Activated CD4-positive, alpha-beta T cell treated with anti-CD3 and anti-CD28 coated beads, Interleukin-2, amount 10 ng/mL, durations not matched to agents 7 days and 5 days (primary cell): ENCODE measurements at places on chromosomes 12 and 14. TPM values are rescaled to one million over a fixed set of nuclear protein-coding genes. Genes with fewer than 3 reads are reported as not detected.

SLC39A5 gene
- 0.64 TPM for total RNA-seq

AQP2 gene
- total RNA-seq = not detected

TRAFD1 gene
- 68.9 TPM for total RNA-seq

GRIN2B gene
- total RNA-seq = not detected

PFDN5 gene
- total RNA-seq = 335 TPM

TSHR gene
- total RNA-seq = 0.82 TPM

CACNA2D4 gene
- 12.9 TPM for total RNA-seq

TGM1 gene
- total RNA-seq = 6.5 TPM

CALCOCO1 gene
- total RNA-seq = 54.6 TPM

THAP2 gene
- total RNA-seq = 7.1 TPM

SLC38A4 gene
- total RNA-seq = not detected

ETFBKMT gene
- 0.57 TPM for total RNA-seq

PCED1B gene
- 59.7 TPM for total RNA-seq

AMN gene
- 0.30 TPM for total RNA-seq

KITLG gene
- total RNA-seq = not detected

ZFC3H1 gene
- 55.8 TPM for total RNA-seq

SOAT2 gene
- total RNA-seq = 1.0 TPM

NRIP2 gene
- total RNA-seq = not detected

CLEC9A gene
- total RNA-seq = not detected

WSCD2 gene
- not detected for total RNA-seq

BIN2 gene
- 200 TPM for total RNA-seq

LGR5 gene
- total RNA-seq = not detected

MAX gene
- total RNA-seq = 158 TPM

ZBTB42 gene
- total RNA-seq = 4.5 TPM

B4GALNT3 gene
- total RNA-seq = 6.1 TPM

ACOT6 gene
- total RNA-seq = not detected

ADAM20 gene
- 0.15 TPM for total RNA-seq

PLA2G1B gene
- not detected for total RNA-seq

ASIC1 gene
- 8.7 TPM for total RNA-seq

HCFC2 gene
- total RNA-seq = 15.4 TPM

TAS2R30 gene
- 2.6 TPM for total RNA-seq

RASSF9 gene
- not detected for total RNA-seq

PIWIL1 gene
- total RNA-seq = not detected

STAT2 gene
- total RNA-seq = 398 TPM

PLBD1 gene
- not detected for total RNA-seq

CLEC1B gene
- not detected for total RNA-seq

KIF26A gene
- 0.35 TPM for total RNA-seq

POLE2 gene
- total RNA-seq = 35.7 TPM

NAA30 gene
- 16.3 TPM for total RNA-seq

GPHB5 gene
- not detected for total RNA-seq

CCDC196 gene
- not detected for total RNA-seq
